ENCODE measurements at places on chromosomes 1 and 21.

GRCh38 chr1:66270119-66270812, 263.7 kb upstream of the SGIP1 start:
- DNase-seq = no peak

DNA sequence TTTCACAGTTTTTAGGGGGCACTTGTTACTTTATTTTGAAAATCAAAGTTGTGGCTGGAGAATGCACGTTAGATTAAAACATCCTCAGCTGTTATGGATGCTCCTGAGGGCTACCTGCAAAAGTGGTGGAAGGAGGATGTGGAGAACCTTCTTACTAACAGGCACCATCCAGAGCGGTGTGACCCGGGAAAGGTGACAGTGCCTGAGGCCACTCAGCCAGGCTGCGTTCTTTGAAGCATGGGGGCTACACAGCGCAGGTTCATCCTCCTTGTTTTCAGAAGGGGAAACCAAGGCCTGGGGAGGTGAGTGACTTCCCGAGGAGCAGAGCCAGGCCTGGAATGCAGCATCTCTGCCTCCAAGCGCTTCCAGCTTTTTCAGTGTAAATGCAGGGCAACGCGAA, 24.0 kb downstream of the DMRTB1 start:
- no peak for DNase-seq

DNA sequence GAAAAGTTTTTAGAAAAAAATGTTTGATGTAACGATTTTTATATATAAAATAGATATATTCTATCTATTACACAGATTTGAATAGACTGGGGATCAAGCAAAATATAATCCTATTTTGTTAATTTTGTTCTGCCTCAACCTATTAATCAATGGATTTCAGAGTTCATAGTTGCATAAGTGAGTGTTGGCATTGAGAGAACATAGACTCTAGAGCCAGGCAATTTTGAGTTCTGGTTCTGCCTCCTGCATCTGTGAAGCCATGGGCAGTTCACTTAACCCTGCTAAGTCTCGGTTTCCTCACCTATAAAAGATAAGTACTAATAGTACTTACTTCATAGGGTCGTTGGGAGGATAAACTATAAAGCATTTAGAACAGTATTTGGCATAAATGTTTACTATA, 13.6 kb upstream of the PKN2 start:
- DNase-seq = no peak

- peak; percentile 9 for DNase-seq
Measured at GRCh38 chr1:182299728-182300616, 91.6 kb downstream of the GLUL start.

DNA sequence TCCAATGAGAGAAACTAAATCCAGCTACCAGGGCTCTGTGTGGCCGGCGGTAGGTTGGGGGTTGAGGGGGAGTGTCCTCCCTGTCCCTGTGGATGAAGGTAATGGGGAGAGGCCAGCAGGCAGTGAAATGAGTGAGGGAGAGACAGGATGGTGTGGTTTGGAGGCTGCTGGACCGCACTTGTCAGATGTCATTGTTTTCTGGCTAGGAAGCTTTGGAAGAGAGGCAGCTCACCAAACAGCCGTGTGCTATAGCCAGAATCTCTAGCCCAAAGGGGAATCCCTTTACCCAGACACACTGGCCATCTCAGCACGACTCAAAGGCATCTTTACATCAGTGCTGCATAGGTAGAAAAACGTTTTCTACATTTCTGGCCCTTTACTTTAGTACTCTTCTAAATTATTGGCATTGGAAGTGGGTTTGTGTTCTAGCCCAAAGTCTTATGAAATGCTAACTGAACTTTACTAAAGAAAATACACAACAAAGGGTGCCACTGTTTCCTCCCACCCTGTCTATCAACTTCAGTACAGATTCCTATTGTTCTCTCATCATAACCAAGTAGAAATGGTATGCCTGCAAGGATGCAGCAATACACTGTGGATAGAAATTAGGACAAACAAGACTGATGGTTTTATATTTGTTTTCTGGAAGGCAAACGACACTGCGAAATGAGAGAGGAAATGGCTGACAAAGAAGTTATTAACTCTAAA, 95.9 kb upstream of the COA6 start:
- DNase-seq = no peak

GRCh38 chr21:35775778-35776544, 284.4 kb downstream of the SETD4 start:
- no peak for DNase-seq

GRCh38 chr1:17250601-17251000, 1.7 kb downstream of the PADI3 start:
- no peak for DNase-seq

DNA sequence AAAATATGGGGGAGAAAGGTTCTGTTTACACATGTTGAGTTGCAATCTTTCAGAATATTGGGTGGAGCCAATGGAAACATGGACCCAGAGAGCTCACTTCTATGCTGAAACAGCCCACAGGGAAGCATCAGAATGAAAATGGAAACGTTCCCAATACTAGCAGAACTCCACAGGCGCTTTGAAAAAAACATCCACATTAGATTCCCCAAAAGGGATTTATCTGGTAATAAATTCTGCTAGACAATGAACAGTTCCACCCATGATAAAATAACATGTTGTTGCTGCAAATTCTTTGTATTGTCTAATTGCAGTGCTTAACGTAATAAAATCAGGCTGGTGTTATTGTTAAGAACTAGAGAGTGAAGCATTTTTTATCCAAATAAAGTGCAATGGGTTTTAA, 197.0 kb downstream of the GABPA start:
- no peak for DNase-seq

- no peak for DNase-seq
Measured at GRCh38 chr1:206041640-206042039, 11.3 kb upstream of the RHEX start.

DNA sequence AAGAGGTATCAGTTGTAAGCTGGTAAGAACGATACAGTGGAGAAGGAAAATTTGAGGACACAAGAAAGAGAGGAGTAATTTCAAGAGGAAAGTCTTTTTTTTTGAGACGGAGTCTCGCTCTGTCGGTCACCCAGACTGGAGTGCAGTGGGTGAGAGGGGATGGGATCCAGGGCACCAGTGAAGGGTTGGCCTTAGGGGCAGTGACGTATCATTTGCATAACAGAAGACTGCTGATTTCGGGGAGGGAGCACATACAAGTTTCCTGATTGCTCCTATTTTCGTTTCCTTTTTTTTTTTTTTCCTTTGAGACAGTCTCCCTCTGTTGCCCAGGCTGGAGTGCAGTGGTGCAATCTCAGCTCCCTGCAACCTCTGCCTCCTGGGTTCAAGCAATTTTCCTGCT, 4.2 kb downstream of the S100A13 start:
- DNase-seq = no peak

DNA sequence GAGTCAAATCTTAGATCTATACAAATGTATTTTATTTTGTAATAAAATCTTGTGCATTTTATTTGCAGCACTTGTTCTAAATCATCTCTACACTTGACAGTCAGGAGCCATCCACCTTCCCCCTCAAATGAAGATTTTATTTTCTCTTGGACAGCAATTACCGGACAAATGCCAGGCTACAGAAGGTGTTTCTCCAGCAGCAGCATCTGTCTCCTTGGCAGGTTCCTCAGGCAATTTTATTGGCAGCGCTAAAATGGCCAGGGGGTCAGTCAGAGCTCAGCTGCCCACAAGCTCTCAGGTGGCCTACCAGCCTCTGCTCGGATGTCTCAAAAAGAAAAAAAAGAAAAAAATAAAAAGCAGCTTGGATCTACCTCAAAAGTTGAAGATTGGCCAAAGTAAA, 107.6 kb downstream of the DAB1 start:
- no peak for DNase-seq

- DNase-seq = peak; percentile 39
Measured at GRCh38 chr21:25640202-25640942, 1.3 kb downstream of the JAM2 start.

DNA sequence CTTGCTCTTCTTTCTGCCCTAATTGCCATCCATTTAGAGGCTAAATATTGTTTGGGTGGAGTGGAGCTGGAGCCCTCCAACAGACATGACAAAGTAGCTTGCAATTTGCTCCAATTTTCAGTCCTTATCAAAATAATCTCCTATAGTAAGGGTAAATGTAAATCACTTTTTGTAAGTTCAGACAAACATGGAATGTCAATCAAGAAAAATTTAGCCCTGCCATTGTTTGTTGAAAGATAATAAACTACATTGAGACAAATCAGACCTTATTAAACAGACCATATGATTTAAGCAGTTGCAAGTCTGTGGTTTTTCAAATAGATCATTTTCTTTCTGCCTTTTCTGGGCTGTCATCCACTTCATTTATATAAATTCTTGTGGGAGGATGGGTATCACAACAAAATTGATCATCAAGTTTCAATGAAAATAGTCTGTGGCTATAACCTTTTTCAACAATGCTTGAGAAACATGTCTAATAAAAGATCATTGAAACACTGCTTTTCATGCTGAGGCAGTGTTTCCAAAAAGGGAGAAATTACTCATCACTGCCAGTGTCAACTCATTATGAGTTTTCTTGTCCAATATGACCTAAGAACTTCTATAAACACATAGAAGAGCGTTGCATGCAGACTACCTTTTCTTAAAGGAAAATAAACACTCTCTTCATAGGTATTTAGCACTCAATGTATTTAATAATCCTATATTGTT, 1152.0 kb upstream of the B3GALT2 start:
- DNase-seq = no peak

- no peak for DNase-seq
Measured at GRCh38 chr1:177133977-177134538, 30.5 kb downstream of the ASTN1 start.

DNA sequence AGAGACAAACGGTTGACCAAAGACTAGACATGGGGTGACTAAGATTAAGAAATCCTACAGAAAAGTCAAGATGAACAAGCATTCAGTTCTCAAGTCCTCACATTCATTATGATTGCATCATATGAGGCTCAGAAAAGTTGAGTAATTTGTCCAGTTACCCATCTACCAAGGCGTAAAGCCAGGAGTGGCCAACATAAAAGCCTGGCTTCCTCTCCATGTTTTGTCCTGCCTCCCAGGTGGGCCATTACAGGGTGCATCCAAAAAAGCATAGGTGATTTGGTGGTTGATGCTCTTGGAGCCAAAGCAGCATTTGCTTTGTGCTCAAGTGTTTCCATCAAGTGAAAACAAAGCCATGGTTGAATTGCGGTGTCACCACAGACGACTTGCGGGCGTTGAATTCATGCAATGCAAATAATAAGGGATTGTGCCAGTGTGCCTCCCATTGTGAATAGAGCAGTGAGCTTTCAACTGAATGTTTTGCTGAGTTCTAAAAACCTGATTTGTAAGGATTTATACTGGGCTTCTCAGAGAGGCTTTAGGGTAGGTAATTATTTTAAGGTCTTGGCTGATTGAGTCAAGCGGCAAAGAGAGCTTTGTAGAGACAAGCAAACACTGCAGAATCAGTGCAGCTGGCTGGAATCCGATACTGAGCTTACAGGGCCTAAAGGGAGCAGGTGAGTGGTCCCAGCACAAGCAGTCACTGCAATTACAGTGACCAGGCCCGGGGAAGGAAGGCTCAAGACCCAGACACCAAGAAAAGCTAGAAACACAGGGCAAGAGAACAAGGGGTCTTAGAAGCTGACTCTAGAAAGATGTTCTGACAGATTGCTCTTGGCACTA, 54.1 kb downstream of the KCNJ15 start:
- no peak for DNase-seq

GRCh38 chr1:23102289-23102688, 66.4 kb downstream of the LUZP1 start:
- no peak for DNase-seq

GRCh38 chr21:29538115-29538514, 239.4 kb downstream of the BACH1 start:
- DNase-seq = no peak

GRCh38 chr1:45200906-45201500, 5.4 kb downstream of the ZSWIM5 start:
- no peak for DNase-seq

GRCh38 chr1:162055062-162055461, 14.4 kb upstream of the NOS1AP start:
- DNase-seq = no peak

DNA sequence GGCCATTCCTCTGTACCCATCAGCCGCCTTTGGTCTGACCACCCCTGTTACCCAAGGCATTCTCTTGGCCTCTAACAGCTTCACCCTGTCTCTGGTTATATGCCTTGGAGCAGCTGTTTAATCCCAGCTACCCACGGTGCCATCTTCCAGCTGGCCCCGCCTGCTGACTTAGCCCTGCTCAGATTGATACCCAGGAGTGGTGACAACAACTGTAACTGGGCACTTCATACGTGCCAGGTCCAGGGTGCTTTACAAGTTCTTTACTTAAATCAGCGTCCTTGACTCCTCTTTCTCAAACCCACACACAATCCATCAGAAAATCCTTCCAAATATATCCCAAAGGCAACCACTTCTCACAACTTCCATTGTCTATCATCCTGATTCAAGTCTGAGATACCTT, 37.2 kb upstream of the HMGB4 start:
- no peak for DNase-seq

GRCh38 chr1:54972436-54972835, 8.0 kb upstream of the TMEM61 start:
- no peak for DNase-seq

DNA sequence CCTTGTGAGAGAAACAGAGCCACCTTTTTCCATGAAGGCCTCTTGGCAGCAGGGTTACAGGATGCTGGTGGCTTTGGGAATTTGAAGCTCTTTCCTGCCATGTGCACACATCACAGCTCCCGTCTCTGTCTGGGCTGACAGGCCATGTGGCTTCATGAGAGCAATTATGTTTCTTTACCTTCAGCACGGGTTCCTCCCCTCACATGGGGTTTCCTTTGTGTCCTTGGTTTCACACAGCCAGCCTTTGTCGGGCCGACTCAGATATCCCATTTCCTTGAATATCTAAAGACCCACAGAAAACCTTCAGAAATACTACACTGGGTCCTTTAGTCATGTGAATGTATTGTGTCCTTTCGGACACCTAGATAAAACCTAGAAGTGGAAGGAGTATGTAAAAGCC, 7.1 kb downstream of the CLIC6 start:
- DNase-seq = no peak

DNA sequence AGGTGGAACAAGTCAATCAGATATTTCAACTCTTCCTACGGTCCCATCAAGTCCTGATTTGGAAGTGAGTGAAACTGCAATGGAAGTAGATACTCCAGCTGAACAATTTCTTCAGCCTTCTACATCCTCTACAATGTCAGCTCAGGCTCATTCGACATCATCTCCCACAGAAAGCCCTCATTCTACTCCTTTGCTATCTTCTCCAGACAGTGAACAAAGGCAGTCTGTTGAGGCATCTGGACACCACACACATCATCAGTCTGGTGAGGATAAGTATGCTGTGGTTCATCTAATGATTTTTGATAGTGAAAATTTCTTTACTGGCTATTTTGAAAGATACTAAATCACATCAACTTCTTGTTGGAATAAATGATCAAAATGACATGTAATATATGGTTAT, 67.7 kb upstream of the MPC2 start:
- no peak for DNase-seq

- DNase-seq = peak; percentile 67
Measured at GRCh38 chr1:179025975-179026812, 500 bp downstream of the FAM20B start.

GRCh38 chr1:101314244-101314643, 77.4 kb downstream of the S1PR1 start:
- DNase-seq = no peak

GRCh38 chr1:247332215-247332622, 552 bp upstream of the ZNF496 start:
- peak; percentile 69 for DNase-seq

- no peak for DNase-seq
Measured at GRCh38 chr1:184624051-184624450, 130.6 kb downstream of the EDEM3 start.

GRCh38 chr1:201038186-201038876, 14.8 kb upstream of the KIF21B start:
- no peak for DNase-seq

- no peak for DNase-seq
Measured at GRCh38 chr1:86567878-86568277, 21.0 kb downstream of the CLCA4 start.
